ENCODE measurements at places on chromosomes 6 and 20. TPM values are rescaled to one million over a fixed set of nuclear protein-coding genes. Genes with fewer than 3 reads are reported as not detected.

DNA sequence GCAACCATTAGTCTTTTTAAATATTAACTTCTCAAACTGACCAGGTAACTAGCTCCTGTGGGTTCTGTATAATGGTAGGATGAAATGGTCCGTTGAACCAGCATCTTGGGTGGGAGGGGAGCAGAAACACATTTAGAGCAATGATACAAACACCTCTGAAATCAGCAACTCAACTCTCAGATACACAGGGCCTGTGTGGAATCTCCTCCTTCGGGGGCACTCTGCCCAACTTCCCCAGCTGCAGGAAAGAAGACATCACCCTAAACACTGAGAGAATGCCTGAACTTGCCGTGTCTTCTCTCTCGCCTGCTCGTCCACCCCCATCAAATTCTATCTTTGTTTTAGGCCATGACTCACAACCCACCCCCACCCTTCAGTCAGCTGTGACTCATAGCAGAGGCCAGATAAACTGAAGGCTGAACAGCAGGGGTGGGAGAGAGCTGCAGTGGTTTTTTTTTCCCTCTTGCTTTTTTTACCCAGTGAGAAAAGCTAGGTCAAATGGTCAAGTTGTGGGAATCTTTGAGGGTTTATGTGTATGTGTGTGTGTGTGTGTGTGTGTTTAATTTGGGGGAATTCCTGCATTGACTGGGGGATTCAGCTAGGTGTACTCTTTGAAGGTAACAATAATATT is 593.4 kb upstream of the JAG1 start:
- DNase-seq: no peak

- no peak for DNase-seq
Measured at GRCh38 chr20:17490501-17490900, 40.7 kb downstream of the BFSP1 start.

DNA sequence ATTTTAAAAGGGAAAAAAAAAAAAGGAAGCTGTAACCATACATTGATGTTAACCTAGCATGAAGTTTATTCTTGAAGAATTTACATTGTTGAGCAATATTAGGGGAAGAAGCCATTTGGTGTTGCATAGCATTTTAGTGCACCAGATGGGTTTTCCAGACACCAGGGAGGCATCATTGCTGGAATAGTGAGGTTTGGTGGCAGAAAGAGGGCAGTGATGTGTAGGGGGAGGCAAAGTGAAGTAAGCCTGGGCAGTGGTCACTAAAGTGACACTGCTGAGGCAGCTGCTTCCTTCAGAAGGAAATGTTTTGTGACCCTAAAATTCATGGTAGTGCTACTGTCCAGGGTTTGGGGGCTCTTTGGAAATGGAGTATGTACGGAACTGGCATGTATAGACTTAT is 2.6 kb downstream of the TOMM6 start:
- no peak for DNase-seq

GRCh38 chr6:157497579-157497978 is 116.6 kb downstream of the ZDHHC14 start:
- DNase-seq: no peak

The CALHM5 gene
- total RNA-seq: not detected

Measured in activated naive CD8-positive, alpha-beta T cell treated with anti-CD3 and anti-CD28 coated beads, Interleukin-2, amount 10 ng/mL, durations not matched to agents 7 days and 5 days (primary cell).